ENCODE measurements at places on chromosomes 1 and 21. TPM values are rescaled to one million over a fixed set of nuclear protein-coding genes. Genes with fewer than 3 reads are reported as not detected.
A peak's percentile ranks its signal among the peaks of the same experiment; 100 is the strongest.

TMEM69 gene
- 29.6 TPM for total RNA-seq

BCAS2 gene
- 35.9 TPM for total RNA-seq

VHLL gene
- total RNA-seq, result not detected

TNFSF4 gene
- total RNA-seq, result 1.6 TPM

MROH9 gene
- total RNA-seq, result not detected

DYNLT5 gene
- total RNA-seq, result not detected

NMNAT2 gene
- total RNA-seq, result 41.0 TPM

KRTAP21-2 gene
- total RNA-seq, result not detected

DNA sequence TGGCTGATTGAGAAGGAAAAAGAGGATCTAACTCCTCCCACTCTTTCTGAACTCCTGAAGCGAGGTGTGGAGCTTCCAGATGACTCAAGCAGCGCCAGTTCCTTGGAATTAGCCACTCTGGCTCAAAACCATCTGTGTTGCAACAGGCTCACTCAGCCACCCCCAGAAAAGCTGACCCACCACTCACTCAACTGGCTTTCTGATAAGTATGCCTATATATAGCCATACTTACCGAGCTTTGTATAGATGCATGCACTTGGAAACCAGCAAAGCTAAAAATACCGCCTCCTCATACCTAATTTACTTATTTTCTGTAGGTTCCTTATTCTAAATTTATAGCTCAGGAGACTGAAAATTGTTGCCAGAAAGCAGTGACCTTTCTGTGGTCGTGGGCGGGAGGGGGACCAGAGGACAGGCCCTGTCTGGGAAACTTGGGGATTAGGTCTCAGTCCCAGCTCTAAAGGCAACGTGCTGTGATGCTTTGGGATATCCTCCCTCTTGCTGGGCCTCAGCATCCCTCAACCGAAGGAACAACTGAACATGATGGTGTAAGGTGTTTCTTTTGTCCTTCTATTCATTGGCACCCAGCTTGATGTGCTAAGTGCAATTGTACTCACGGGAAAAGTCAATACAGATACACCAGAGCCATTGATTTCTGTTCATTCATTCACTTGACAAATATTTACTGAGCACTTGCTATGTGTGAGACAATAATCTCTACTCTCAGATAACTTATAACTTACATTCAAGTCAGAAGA, 65.7 kb downstream of the NENF start:
- DNase-seq, result no peak

GRCh38 chr1:178798232-178798861, 72.5 kb downstream of the ANGPTL1 start:
- DNase-seq, result no peak

GRCh38 chr1:185679220-185679619, 55.0 kb upstream of the HMCN1 start:
- peak; percentile 21 for DNase-seq

GRCh38 chr1:172386046-172386445, 34.4 kb upstream of the C1orf105 start:
- no peak for DNase-seq

GRCh38 chr1:226491093-226491850, 57.3 kb upstream of the STUM start:
- DNase-seq, result no peak

- peak; percentile 78 for DNase-seq
Measured at GRCh38 chr1:201311356-201312011, 28.2 kb downstream of the PKP1 start.

GRCh38 chr1:145892486-145893087, 6.9 kb upstream of the ANKRD35 start:
- DNase-seq, result peak; percentile 51

DNA sequence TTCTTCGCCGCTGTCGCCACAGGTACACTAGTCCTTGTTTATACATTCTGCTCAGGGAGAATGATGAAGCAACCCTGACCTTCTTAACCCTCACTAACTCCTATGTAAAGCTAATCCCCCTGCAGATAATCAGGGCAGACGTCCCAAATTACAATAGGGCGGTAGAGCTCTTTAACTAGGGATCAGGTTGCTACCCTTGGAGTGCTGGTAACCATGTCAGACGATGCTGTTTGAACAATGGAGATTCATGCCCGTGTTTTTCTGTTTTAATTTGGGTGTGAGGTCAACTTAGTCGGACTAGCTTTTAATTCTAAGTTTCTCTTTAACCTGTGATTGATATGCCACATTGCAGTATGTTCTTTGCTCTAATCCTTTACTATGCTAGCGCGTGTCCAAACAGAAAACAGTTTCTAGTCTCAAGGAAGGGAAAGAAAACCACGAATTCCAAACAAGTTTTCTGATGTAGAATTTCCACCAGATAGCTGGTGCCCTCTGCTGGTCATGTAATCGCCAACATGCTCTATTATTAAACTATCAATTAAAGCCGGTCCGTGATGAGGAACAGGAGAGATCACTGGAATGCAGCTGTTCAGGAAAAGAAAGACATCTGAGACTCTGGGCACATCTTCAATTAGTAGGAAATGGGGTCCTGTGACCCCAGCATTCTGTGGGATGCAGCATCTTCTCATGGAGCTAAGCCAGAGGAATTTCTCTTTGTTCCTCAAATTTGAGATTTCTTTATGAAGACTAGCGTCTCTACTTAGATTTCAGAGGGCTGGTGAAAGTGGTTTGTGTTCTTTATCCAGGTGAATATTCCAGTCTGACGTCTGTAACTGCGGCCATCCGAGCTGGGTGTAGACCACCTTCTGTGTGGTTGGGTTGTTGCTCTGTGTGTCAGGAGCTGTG, 18.3 kb upstream of the VAMP3 start:
- peak; percentile 80 for DNase-seq

- DNase-seq, result no peak
Measured at GRCh38 chr21:14797543-14797942, 251.4 kb upstream of the SAMSN1 start.

DNA sequence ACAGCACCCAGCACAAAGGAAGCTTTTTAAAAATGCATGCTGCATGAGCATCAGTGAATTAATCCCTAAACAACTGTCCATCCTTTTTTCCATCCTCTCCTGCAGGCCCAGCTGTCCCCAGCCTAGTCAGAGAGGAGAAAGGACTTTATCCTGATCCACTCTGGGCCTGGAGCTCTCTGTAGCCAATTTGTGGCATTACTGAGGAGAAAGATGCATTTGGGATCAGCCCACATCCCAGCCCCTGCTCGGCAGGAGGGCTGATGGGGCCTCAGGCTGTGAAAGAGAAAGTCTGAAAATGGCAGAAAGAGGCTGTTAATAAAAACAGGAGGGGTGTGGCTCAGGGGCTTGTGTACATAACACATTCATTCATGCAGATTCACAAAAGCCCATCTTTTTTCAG, 37.5 kb upstream of the ATP2B4 start:
- DNase-seq, result no peak

- no peak for DNase-seq
Measured at GRCh38 chr1:97551113-97551512, 369.7 kb downstream of the DPYD start.

DNA sequence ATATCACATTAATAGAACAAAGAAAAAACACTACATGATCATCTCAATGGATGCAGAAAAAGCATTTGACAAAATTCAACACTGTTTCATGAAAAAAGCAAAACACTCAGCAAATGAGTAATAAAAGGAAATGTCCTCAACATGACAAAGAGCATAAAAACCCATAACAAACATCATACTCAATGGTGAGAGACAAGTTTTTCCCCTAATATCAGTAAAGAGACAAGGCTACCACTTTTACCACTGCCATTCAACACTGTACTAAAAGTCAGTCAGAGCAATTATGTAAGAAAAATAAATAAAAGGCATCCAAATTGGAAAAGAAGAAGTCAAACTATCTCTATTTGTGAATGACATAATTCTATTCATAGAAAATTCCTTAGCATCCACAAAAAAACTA, 64.3 kb downstream of the ZNF644 start:
- no peak for DNase-seq

All from prostate gland (tissue), 2 donors.